Hindlimb muscle (tissue), 1 donor: ENCODE measurements at places on chromosomes 5 and 9.

GRCh38 chr5:53549792-53550191 is 10.6 kb upstream of the NDUFS4 start:
- DNase-seq, result no peak

DNA sequence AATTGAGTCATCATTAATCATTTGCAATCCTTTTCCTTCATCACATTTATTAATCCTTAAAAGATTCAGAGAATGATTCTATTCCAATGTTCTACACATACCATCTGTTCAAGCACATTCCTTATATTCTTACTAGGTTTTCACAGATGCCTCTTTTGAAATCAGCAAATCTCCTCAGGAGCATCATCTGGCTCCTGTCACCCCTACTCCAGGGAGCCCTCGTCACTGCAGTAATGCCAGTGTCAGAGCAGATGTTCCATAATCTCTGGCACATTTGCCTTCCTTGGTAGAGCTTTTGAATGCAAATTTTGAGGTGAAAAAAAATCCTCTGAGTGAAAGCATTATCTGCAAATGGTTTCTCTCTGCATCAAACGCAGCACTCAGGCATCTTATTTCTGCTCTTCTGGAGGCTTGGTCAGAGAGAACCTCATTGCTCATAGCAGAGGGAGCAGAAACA is 7.6 kb upstream of the KCNV2 start:
- DNase-seq, result no peak

DNA sequence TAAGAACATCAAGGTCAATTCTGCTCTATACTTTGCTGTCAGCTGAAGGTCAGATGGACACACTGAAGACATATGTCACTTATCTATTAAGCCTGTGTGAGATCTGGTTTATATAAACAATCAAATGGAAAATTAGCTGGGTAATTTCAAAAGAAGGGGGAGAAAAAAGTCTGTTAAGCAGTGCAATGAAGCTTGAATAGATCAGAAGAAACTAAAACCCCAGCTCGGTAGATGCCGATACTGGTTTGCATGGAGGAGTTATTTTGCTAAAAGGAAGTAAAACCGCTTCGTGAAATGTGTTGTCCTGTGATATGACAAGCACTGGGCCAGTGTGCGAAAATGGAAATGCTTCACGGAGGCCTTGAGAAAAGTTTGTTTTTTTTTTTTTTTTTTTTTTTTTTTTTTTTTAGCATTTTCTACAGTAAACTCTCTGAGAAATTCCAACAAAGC is 148.8 kb downstream of the MEF2C start:
- DNase-seq, result no peak

GRCh38 chr5:97499605-97500004 is 316.6 kb upstream of the RIOK2 start:
- DNase-seq, result peak; percentile 21
